ENCODE measurements at places on chromosomes 16 and 17.

GRCh38 chr17:59506894-59507726, 58.3 kb upstream of the DHX40 start:
- no peak for DNase-seq

- DNase-seq, result no peak
These were observed 17.8 kb upstream of the RPL38 start for GRCh38 chr17:74185571-74186185.

GRCh38 chr16:87854907-87855683, 14.2 kb downstream of the SLC7A5 start:
- no peak for DNase-seq

- DNase-seq, result no peak
These were observed 42.5 kb downstream of the ST3GAL2 start for GRCh38 chr16:70396246-70396904.

GRCh38 chr17:74437702-74438101, 5.8 kb downstream of the GPRC5C start:
- DNase-seq, result no peak

GRCh38 chr17:44927696-44928095, 12.4 kb upstream of the GFAP start:
- DNase-seq, result no peak

DNA sequence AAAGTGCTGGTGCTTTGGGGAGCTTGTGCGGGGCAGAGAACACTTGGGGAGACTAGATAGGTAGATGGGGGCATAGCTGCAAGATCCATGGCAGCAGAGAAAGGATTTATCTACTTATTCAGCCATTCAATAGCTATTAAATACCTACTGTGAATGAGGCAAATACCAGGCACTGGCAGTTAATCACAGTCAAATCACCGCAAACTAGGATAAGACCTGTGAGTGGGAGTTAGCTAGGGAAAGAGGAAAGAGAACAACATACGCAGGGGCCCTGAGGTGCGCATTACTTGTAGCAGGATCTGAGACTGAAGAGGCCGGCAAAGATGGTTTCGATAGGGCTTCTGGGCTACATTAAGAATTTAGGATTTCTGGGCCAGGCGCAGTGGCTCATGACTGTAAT, 3.8 kb upstream of the ALKBH5 start:
- DNase-seq, result no peak

DNA sequence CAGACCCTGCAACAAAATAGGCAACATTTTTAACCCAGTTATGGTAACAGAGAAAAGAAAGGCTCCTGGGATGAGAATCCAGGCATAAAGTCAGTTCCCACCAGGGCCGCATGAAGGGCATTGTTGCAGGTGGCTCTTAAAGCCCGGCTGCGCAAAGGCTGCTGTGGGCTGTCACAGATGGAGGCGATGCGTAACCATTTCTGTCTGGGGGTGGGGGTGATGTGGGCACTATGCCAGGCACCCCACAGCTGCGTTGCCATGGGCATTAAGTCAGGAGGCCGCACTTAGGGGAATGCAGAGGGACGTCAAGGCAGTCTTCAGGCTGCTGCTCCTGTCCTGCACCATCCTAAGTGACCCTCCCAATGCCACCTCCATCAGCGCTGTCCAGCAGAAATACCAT, 228.4 kb downstream of the CPPED1 start:
- no peak for DNase-seq

GRCh38 chr16:86429663-86430062, 80.7 kb upstream of the FOXF1 start:
- DNase-seq, result no peak

GRCh38 chr17:81573794-81574642, 21.9 kb upstream of the FAAP100 start:
- DNase-seq, result no peak
